ENCODE measurements at places on chromosomes 11 and 22.

DNA sequence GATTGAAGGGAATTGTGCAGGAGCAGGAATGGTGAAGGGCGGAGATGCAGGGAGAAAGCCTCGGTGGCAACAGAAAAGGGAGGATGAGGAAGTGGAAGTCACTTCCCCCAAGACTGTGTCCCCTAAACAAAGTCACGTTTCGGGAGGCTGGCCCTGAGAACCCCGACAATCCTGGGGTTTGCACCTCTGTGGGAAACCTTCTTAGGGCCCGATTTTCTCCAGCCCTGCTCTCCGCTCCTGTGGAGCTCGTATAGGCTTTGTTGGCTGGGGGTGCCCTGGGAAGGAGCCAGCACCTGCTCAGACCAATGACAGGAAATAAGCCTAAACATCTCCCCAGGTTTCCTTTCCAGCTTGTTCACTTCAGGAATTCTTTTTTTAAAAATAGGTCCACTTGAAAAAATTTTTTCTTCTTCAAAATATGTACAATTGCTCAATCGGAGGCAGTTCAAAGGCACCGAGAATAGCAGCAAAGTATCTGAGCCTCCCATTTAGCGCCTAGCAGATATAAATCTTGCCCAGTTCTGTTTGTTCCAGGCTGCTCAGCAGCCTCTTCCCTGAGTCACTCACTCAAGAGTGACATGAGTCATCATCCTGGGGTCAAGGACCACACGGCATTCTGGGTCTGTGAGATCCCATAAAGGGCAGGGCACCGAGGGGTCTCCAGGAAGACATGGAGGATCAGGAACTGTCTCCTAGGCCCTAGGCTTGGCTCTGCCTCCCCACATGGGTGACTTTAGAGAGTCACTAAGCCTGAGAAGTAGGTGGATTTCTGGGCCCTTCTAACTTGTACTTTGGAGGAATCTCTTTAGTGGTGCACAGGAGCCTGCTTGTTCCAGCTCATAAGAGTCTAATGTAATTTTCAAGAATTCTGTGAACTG, 34.0 kb downstream of the IRAG1 start:
- DNase-seq: peak; percentile 94

DNA sequence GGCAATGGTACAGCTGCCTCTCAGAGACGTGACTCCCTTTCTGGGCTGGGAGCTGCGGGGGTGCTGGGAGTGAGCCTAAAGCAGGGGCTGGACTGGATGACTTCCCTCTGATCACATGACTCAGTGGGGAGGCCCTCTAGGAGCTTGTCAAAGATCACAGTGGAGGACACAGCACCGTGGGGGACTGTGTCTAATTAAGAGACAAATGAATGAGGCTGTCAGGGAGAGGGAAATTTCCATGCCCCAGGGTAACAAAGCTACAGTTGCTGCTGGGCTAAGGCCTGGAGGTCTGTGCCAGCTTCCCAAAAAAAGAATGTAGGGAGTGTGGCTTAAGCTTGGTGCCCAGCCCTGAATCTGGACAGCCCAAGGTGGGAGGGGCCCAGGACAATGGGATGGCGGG, 262.8 kb upstream of the PLET1 start:
- DNase-seq: peak; percentile 5

DNA sequence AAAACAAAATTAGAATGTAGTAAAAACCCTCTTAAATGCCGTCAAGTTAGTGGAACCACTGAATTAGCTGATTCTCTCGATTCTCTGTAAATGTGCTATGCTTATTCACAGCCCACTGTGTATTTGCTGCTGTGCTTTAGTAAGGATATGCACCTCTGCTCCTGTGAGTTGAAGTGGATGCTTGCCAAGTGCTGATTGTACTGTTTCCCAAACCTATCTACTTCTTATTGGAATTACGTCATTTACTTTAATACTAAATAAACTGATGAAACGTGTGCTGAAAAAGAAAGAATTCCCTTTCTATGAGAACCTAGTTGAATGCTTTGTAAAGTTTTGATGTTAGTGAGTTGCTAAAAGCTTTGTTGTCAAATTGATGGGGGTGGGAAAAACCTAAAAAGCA, 158.4 kb downstream of the LRRC4C start:
- no peak for DNase-seq

DNA sequence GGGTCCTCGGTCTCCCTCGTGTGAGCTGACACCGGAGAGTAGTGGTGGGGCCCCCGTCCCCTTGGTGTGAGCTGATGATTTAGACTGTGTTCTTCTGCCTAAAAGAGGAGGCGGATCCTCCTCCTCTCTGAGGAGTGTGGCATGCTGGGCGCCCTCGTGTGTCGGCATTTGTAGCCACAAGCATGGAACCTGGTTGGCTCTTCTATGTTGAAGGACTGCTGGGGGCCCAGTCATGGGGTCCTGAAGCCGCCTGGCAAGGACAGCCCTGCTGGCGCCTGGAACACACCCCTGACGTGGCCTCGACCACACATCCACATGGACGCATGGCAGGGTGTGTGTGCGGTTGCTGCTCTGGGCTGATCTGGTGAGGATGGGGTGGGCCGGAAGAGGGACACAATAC, 50.2 kb downstream of the AP2A2 start:
- peak; percentile 39 for DNase-seq

GRCh38 chr11:119371778-119372182, 9.7 kb downstream of the USP2 start:
- no peak for DNase-seq

DNA sequence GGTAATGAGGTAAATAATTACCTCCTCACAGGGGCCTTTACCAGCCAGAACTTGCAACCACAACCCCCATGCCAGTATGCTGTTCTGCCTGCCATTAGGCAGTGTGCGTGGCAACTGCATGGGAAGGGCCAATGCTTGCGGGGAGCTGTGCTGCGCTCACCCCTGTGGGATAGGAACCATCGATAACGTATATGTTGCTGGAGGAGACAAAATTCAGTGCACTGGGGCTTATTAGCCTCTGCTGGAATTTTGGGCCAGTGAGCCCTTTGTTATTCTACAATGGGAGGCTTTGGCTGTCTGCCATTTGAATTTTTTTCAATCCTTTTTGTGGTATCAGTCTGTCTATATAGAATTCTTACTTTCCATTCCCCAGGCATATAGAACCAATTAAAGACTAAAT, 47.3 kb downstream of the PPP2R1B start:
- DNase-seq: no peak

- no peak for DNase-seq
Observed at GRCh38 chr22:24497841-24498258, 2.7 kb downstream of the UPB1 start.

DNA sequence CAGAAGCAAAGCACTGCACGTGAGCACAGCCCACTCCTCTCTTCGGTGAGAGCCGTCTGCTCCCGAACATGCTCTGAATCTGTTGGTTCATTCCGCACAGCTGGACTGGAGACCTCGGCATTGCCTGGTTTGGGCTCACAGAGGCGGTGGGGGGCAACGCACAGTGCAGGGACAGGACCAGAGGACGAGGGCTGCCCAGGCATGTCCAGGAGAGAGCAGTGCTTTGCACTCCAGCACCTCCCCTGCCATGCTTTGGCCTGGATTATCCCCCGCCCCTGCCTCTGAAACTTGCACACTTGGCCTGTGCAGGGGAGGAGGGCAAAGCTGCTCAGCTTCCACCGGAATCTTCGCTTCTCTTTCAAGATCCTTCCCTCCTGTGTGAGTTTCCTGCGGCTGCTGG, 536.5 kb downstream of the BRD1 start:
- no peak for DNase-seq

DNA sequence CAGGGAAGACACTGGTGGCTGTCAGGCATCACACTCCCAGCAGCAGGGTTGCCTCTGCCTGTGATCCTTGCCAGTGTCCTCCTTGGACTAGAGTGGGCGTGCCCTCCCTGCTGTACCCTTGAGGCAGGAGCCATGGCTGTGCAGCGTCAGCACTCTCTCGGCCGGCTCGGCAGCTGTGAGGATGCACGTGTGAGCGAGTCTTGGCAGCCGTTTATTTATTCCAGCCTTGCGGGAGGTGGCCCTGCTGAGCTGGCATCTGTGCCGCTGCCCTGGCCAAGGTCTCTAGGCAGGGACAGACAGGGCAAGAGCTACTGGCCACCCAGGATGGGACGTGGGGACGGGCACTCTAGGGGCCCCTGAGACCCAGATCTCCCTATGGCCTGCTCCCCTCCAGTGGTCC, 33.9 kb downstream of the TSPAN4 start:
- no peak for DNase-seq
